ENCODE measurements at places on chromosomes 11 and 22.

- no peak for ATAC-seq
Observed at GRCh38 chr11:22347857-22348487, 9.8 kb downstream of the SLC17A6 start.

GRCh38 chr11:16395601-16396000 lies 39.3 kb upstream of the SOX6 start:
- no peak for ATAC-seq

GRCh38 chr11:28401446-28401845 lies 293.3 kb downstream of the METTL15 start:
- ATAC-seq = no peak

GRCh38 chr11:92941676-92942571 lies 27.5 kb upstream of the MTNR1B start:
- ATAC-seq = no peak

DNA sequence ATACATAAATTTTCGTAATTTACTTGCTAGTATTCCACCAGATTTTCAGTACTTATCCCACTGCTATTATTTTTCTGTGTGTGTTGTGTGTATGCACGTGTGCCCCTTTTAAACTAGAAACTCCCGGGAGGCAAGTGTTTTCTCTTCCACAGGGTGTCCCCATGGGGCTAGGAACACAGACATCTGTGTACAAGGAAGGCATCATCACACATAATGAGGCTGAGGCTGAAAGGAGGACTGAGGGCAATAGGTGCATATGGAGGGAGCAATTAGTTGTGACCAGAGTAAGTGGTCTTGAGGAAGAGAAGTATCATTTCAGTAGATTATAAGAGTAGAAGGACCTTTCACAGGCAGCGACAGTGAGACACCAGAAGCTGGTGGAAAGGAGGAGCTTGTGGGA lies 2.1 kb upstream of the DPAGT1 start:
- ATAC-seq = no peak

GRCh38 chr22:32896891-32897290 lies 95.4 kb downstream of the TIMP3 start:
- ATAC-seq = no peak

GRCh38 chr22:50441428-50441993 lies 33.3 kb downstream of the SBF1 start:
- ATAC-seq = no peak

- no peak for ATAC-seq
Observed at GRCh38 chr11:112658431-112658878, 302.8 kb upstream of the NCAM1 start.

DNA sequence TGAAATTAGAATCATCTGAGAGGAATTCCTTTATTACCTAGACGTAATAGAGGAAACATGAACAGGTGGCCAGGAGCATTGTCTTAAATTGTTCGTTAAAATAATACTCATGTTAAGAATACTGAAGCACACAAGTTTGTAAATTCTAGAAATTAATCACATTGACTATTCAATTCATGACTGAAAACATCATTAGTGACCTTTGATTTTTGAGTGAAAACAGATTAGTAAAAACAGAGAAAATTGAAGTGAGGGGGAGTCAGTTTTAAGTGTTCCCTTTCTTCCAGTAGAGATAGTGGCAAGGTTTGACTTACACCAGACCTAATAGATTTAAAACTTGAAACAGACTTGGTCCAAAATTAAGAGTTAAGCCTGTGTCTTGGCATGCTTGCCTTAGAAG lies 1.4 kb downstream of the ZFP91 start:
- ATAC-seq = no peak

- ATAC-seq = no peak
Observed at GRCh38 chr22:25970999-25971811, 198.1 kb upstream of the SEZ6L start.

DNA sequence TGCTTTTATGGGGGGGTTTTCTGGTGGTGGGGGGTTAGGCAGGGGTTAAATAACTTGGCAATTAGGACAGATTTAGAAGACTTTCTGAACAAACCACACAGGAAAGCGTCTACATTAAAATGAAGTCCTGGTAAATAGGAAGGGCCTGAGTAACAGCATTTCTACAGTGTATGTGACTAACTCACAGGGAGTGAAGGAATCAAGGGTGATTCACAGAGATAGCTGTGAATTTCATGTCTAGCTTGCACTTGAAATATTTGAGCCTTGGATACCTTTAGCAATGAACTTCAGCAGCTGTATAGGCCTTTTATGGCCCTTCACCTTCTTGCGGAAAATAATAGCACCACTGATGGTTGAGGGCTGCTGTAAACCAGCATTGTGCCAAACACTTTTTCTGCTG lies 26.1 kb upstream of the LDHA start:
- ATAC-seq = no peak

GRCh38 chr11:68798221-68798813 lies 43.4 kb downstream of the CPT1A start:
- peak; percentile 34 for ATAC-seq
